ENCODE measurements at places on chromosomes 2 and 18. TPM values are rescaled to one million over a fixed set of nuclear protein-coding genes. Genes with fewer than 3 reads are reported as not detected.

ZSWIM2 gene
- not detected for total RNA-seq

GRCh38 chr2:190511104-190511503, 23.4 kb downstream of the NEMP2 start:
- H3K36me3 ChIP-seq: no peaks in the 10 kb centered on the region
- no peak overlapping the region for H3K27ac ChIP-seq
- H3K4me3 ChIP-seq: no peak overlapping the region
- DNase-seq: no peak
- no peaks in the 10 kb centered on the region for H3K4me1 ChIP-seq
- H3K27me3 ChIP-seq: no peaks in the 10 kb centered on the region

- no peak for DNase-seq
- H3K27ac ChIP-seq: no peak overlapping the region
- no peak overlapping the region for H3K4me3 ChIP-seq
- H3K27me3 ChIP-seq: no peaks in the 10 kb centered on the region
These were observed 136.4 kb downstream of the LRP2 start for GRCh38 chr2:169225906-169226305.

DNA sequence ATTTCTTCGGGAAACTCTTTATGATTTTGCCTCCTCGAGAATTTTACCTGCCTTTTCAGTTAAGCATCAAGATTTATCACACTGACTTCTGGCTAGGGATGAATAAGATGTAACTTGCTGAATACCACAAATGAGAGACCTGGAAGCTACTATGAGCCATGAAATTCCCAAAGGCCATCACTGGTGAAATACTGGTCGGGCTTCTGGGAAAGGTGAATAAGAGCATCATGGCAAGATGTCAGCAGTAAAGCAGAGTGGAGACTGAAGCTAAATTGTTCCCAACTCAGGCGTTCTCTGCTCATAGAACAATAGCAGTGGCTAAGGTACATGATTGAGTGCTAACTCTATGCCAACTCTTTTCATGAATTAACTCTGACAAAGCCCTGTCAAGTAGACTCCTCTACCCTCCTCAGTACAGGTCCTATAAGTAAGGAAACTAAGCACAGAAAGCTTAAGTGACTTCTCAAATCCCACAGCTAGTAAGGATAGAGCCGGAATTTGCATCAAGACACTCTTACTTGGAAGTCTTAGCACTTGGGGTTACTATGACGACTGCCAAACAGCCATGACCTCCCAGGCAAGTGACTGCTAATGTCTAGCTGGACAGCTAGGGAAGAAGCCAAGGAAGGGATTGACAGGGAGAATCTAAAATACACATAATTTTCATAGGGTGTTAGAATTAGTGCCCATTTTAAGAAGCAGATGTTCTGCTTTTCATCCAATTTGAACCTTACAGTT, 22.7 kb upstream of the DSC3 start:
- DNase-seq: no peak
- H3K27ac ChIP-seq: peak overlapping the region; percentile 51
- no peak overlapping the region for H3K4me3 ChIP-seq
- peaks cover 9% of the 10 kb centered on the region for H3K4me1 ChIP-seq

DNA sequence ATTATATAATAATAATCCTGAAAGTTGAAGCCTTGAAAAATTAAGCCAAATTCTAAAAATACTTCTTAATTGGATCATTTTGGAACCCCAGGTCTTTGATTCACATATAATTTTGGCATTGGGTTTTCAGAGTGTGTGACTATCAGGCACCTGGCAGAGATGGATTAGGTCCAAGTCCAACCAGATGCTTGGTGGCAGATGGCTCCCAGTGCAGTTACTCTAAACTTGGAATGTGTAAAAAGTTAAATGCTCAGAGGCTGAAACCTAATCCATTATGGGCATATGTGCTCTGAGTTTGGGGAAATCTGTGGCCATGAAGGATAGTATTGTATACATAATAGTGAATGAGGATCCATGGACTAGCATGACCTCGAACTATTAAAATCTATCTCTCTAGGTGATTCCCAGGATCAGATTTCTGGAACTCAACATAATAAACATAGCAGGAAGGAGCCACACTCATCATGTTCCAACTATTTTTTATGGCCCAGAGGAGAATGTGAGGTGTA, 333.0 kb downstream of the RPRM start:
- H3K4me3 ChIP-seq: no peak overlapping the region
- H3K4me1 ChIP-seq: peaks cover 19% of the 10 kb centered on the region
- H3K27me3 ChIP-seq: no peaks in the 10 kb centered on the region
- H3K27ac ChIP-seq: no peak overlapping the region
- H3K36me3 ChIP-seq: no peaks in the 10 kb centered on the region

DNA sequence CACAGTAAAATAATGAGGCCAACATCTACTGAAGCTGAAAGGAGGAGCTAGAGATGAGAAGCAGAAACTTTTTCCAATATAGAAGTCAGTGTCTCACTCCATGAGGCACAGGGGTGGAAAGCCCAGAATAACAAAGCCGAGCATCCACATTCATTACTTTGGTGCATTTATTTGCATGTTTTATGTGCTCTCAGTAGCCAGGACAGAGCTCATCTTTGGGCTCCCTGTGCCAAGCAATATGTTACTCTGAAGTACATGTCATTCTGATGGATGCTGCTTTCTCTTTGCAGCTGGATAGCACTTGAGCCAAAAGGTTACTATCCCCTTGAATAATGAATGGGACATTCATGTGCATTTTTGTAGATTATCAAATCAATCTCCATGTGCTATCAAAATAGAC, 338.6 kb upstream of the SOX11 start:
- no peak overlapping the region for H3K4me3 ChIP-seq
- peaks cover 4% of the 10 kb centered on the region for H3K27me3 ChIP-seq
- DNase-seq: no peak
- no peaks in the 10 kb centered on the region for H3K4me1 ChIP-seq
- H3K27ac ChIP-seq: no peak overlapping the region

GRCh38 chr2:160582490-160583145, 89.0 kb upstream of the RBMS1 start:
- no peaks in the 10 kb centered on the region for H3K27me3 ChIP-seq
- H3K4me3 ChIP-seq: no peak overlapping the region
- no peak for DNase-seq

CYP26B1 gene
- total RNA-seq: 0.42 TPM

- peaks cover 14% of the 10 kb centered on the region for H3K4me1 ChIP-seq
- no peaks in the 10 kb centered on the region for H3K27me3 ChIP-seq
- DNase-seq: no peak
- no peak overlapping the region for H3K4me3 ChIP-seq
These were observed 18.8 kb upstream of the FN1 start for GRCh38 chr2:215454519-215455246.

GRCh38 chr2:7736646-7737305, 819.6 kb downstream of the RNF144A start:
- no peak overlapping the region for H3K27ac ChIP-seq
- peaks cover 18% of the 10 kb centered on the region for H3K4me1 ChIP-seq
- DNase-seq: no peak
- no peaks in the 10 kb centered on the region for H3K27me3 ChIP-seq

RAD51AP2 gene
- total RNA-seq: 0.30 TPM

RTP5 gene
- total RNA-seq: not detected

DNA sequence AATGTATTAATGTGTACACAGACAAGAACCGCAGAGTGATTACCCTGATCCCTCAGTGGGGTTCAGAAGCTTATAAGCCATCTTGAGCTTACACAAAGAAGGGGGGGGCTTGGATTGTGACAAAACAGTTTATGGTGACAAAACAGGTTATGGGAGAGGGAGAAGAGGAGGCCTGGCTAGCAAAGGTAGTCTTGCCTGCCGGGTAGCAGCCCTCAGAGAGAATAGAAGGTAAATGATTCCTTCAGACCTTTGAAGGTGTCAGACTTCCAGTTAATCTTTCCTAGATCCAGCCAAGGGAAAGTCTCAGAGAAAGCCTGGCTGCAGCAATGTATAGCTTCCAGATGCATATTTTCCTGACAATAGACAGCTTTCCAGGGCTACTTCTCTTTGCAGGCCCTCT, 44.6 kb upstream of the RAPH1 start:
- H3K4me3 ChIP-seq: no peak overlapping the region
- H3K36me3 ChIP-seq: no peaks in the 10 kb centered on the region
- DNase-seq: no peak
- H3K4me1 ChIP-seq: peaks cover 12% of the 10 kb centered on the region
- H3K27me3 ChIP-seq: no peaks in the 10 kb centered on the region

CMPK2 gene
- total RNA-seq: 0.13 TPM

DNA sequence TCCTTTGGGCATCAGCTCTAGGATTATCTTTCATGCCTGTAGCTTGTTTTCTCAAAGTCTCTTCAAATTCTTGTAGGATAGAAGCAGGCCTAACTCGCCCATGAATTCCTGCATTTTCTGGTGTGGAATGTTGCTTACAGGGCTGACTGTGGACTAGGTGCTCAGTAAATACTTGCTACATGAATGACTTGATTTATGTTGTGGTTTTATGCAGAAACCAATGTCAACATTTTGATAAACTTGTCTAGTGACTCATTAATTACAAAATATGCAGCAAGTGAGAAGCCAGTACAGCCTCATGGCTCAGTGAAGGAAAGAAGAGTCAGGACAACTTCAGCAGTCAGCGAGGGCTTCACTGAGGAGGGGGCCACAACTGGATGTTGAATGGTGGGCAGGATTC, 110.6 kb upstream of the SIX2 start:
- no peak for DNase-seq
- H3K4me3 ChIP-seq: no peak overlapping the region
- H3K36me3 ChIP-seq: no peaks in the 10 kb centered on the region
- H3K4me1 ChIP-seq: no peaks in the 10 kb centered on the region
- 0 out of 2 replicates have a peak overlapping the region, but pooled peaks have one; percentile 15 for H3K27ac ChIP-seq
- H3K27me3 ChIP-seq: no peaks in the 10 kb centered on the region

LYPD1 gene
- 4.7 TPM for total RNA-seq

MTLN gene
- total RNA-seq: 44.1 TPM

GRCh38 chr2:174263997-174264396, 15.7 kb upstream of the OLA1 start:
- no peak overlapping the region for H3K4me3 ChIP-seq
- H3K27ac ChIP-seq: no peak overlapping the region
- H3K36me3 ChIP-seq: no peaks in the 10 kb centered on the region
- no peaks in the 10 kb centered on the region for H3K27me3 ChIP-seq
- DNase-seq: no peak
- H3K4me1 ChIP-seq: peaks cover 32% of the 10 kb centered on the region

GRCh38 chr2:70716951-70717350, 51.0 kb downstream of the ADD2 start:
- H3K27ac ChIP-seq: peak overlapping the region; percentile 9
- H3K36me3 ChIP-seq: peaks cover 10% of the 10 kb centered on the region
- H3K4me3 ChIP-seq: no peak overlapping the region
- peaks cover 80% of the 10 kb centered on the region for H3K4me1 ChIP-seq
- no peaks in the 10 kb centered on the region for H3K27me3 ChIP-seq

DCDC2C gene
- not detected for total RNA-seq

TMEM37 gene
- 9.6 TPM for total RNA-seq

ACTG2 gene
- 2.7 TPM for total RNA-seq

- H3K4me3 ChIP-seq: no peak overlapping the region
- DNase-seq: no peak
- H3K4me1 ChIP-seq: peaks cover 9% of the 10 kb centered on the region
These were observed 14.8 kb downstream of the LRRFIP1 start for GRCh38 chr2:237642038-237642734.

DNA sequence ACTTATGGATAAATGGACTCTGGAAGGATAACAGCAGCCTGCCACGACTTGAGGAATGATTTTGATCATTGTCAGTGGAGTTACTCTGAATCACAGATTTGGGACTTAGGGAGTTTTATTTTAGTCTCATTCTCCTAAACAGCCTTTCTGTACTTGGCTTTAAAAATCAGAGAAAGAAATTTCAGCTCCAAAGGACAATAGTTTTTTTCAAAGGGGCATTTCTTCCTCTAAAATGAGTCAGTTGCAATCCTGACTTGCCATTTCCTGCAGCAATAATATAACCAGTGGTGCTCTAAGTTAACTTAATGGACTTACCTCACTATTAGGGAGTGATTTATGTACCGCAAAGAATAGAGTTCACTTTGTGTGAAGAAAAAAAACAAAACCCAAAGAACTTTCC, 35.1 kb upstream of the MTX2 start:
- no peak overlapping the region for H3K4me3 ChIP-seq
- H3K27me3 ChIP-seq: peaks cover 4% of the 10 kb centered on the region
- H3K36me3 ChIP-seq: no peaks in the 10 kb centered on the region
- H3K27ac ChIP-seq: no peak overlapping the region

DNA sequence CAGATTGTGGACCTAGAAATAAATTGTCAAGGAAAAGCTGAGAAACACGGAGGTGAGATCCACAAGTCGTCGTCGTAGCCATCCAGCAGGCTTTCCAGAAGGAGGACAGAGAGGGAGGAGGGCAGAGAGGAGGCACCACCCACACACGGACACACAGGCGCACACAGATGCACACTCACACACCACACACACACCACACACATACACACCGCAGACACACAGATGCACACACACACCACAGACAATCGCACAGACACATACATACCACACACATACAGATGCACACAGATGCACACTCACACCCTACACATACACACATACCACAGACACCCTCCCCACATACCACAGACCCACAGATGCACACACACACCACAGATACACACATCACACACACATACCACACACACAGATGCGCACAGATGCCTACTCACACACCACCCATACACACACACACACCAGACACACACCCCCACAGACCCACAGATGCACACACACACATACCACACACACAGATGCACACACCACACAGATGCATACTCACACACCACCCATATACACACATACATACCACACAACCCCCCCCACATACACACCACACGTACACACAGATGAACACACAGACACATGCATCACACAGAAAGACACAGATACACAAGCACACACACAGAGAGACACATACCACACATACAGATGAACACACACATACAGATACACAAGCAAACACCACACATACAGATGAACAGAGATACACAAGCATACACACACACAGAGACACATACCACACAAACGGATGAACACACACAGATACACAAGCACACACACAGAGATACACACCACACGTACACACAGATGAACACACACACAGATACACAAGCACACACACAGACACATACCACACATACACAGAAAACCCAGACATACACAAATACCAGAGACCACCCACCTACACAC, 12.7 kb upstream of the BOK start:
- DNase-seq: no peak
- peaks cover 10% of the 10 kb centered on the region for H3K4me1 ChIP-seq
- H3K27me3 ChIP-seq: peaks cover 29% of the 10 kb centered on the region
- H3K36me3 ChIP-seq: no peaks in the 10 kb centered on the region
- no peak overlapping the region for H3K4me3 ChIP-seq
- H3K27ac ChIP-seq: no peak overlapping the region

KATNAL2 gene
- total RNA-seq: 11.7 TPM

- H3K36me3 ChIP-seq: no peaks in the 10 kb centered on the region
- no peak overlapping the region for H3K4me3 ChIP-seq
- peak; percentile 75 for DNase-seq
- H3K27ac ChIP-seq: no peak overlapping the region
- H3K27me3 ChIP-seq: no peaks in the 10 kb centered on the region
- 0 out of 2 replicates have a peak, but pooled peaks cover 4% of the 10 kb centered on the region for H3K4me1 ChIP-seq
These were observed 39.0 kb upstream of the MAL start for GRCh38 chr2:94986392-94986963.

DNA sequence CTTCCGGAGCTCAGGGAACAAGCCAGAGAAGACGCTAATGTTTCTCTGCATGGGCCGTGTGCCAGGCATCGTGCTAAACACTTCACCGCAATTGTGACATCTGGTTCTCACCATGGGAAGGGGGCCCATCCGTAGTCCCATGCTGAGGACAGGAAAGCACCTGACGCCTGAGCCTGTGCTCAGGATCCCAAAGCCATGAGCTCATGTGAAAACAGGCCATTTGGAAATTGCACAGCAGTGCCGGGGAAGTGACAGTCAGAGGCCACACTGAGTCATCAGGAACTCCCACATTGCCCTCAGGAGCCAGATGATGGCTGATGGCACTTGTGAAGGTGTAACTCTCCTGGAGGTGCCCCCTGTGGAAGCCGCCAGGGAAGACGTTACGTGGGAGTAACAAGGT, 141.0 kb downstream of the INHBB start:
- peaks cover 37% of the 10 kb centered on the region for H3K27me3 ChIP-seq
- H3K4me1 ChIP-seq: 0 out of 2 replicates have a peak, but pooled peaks cover 2% of the 10 kb centered on the region
- H3K4me3 ChIP-seq: no peak overlapping the region
- DNase-seq: no peak
